Nucleus accumbens (tissue), 56 donors: ENCODE measurements at places on chromosomes 4 and X.

- DNase-seq, result no peak
Measured at GRCh38 chrX:8289523-8289922, 118.5 kb upstream of the VCX2 start.

DNA sequence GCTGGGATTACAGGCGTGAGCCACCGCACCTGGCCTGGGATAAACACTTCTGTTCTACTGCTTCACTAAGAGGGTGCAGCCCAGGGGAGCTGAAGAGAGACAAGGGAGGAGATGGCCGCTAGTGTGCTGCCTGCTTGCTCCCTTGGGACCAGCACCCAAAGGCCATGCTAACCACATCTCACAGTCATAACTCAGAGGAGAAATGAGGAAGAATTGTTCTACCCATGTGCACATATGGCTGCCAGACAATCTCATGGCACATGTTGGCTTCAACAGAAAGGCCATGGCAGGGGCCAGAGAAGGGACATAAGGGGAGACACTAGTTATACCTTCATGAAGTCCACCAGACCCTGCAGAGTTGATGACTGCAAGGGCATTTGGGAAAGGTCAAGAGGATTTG is 22.4 kb downstream of the CLDN22 start:
- DNase-seq, result no peak

GRCh38 chrX:43633757-43634156 is 22.3 kb upstream of the MAOA start:
- DNase-seq, result no peak

DNA sequence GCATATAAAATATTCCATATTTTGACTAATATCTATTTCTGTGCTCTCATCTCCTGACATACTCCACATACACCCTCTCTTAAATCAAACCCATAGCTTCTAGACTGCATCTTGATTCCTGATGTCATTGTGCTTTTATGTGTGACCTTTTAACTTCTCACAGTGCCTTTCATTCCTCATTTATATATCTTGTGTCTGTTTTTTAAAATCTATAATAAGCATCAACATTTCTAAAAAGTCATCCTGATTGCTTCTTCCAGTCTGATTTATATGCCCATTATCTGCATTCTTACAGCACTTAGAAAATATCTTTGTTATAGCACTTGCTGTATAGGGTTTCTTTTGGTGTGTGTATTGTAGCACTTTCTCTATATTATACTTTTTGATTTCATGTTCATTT is 190.1 kb upstream of the ITM2A start:
- DNase-seq, result no peak
